MCF 10A (cell line): ENCODE measurements at places on chromosomes 7 and 10.

GRCh38 chr7:119348491-119348890, 924.5 kb upstream of the KCND2 start:
- DNase-seq: no peak

GRCh38 chr10:5812283-5813090, 747 bp downstream of the GDI2 start:
- DNase-seq: peak; percentile 42

GRCh38 chr7:32865448-32866030, 26.0 kb downstream of the KBTBD2 start:
- no peak for DNase-seq

DNA sequence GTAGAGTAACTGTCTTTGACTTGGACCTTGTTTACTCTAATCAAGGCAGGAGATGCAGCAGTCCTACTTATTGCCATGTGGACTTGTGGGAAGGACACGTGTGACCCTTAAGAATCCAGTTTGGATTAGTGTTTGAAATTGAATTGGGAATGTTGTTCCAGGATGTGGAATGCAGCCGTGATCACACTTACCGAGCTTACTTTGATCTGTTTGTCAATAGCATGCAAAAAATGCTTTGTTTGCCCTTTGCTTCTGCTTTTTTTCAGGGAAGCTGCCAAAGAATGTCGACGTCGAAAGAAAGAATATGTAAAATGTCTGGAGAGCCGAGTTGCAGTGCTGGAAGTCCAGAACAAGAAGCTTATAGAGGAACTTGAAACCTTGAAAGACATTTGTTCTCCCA, 84.7 kb downstream of the CREM start:
- no peak for DNase-seq

DNA sequence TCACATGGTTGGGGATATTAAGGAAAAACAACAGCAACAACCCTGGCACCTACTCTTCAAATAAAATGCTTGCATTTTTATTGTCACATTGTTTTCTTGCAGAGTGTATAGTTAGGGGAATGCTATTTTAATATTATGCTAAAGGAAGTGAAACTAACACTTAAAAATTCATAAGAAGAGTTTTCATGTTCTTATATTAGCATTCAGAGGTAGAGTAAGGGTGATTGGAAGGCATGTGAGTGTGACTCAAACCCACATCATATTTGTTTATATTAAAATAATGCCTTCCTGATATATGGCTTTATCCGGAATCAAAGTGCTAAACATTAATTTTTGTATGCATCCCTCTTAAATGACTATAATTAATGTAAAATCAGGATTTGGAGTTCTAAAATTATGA, 59.8 kb upstream of the TES start:
- no peak for DNase-seq

GRCh38 chr7:20219446-20220292, 2.5 kb upstream of the MACC1 start:
- peak; percentile 82 for DNase-seq

- DNase-seq: no peak
Observed at GRCh38 chr7:67435894-67436535, 439.4 kb downstream of the TYW1 start.

DNA sequence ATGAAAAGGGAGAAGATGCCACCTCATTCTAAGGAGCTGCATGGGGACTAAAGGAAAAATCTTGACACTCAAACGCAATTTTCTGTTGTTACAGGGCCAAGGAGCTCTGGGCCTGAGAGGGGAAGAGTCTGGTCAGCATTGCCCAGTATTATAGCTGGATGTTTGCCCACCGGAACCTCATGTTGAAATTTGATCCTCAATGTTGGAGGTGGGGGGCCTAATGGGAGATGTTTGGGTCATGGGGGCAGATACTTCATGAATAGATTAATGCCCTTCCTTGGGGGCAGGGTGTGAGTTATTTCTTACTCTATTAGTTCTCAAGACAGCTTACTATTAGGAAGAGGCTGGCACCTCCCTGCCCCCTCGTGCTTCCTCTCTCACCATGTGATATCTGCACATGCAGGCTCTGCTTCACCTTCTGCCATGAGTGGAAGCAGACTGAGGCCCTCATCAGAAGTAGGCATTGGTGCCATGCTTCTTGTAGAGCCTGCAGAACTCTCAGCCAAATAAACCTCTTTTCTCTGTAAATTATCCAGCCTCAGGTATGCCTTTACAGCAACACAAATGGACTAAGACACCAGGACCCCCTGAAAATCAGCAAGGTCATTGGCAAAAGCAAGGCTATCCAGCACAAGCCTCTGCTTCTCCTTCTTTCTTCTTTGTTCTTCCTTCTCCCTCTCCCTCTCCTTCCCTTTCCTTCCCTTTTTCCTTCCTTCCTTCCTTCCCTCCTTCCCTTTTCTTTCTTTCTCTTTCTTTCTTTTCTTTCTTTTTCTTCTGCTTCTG, 15.1 kb downstream of the GCK start:
- DNase-seq: no peak

- no peak for DNase-seq
Observed at GRCh38 chr7:118708741-118709140, 484.2 kb downstream of the ANKRD7 start.

- DNase-seq: peak; percentile 89
Observed at GRCh38 chr10:86710987-86711512, 42.7 kb downstream of the LDB3 start.

DNA sequence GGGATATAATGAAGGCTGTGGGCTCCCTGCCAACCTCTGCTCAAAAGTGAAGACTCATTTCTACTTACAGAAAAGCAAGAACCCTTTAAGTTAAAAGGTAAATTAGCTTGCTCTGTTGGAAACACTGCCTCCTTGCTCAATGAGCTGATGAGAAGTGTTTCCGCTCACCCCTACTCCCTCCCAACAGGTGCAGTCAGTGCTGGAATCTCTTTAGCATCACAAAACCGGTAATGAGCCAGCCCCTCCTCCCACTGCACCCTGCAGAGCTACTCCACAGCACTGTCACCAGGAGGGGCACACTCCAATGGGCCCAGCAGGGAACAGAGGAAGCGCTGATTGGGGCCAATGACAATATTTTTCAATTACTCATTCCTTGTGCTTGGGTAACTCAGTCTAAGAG, 262.5 kb downstream of the TCERG1L start:
- DNase-seq: no peak

- DNase-seq: no peak
Observed at GRCh38 chr7:73831834-73832651, 1.2 kb downstream of the CLDN4 start.

- peak; percentile 89 for DNase-seq
Observed at GRCh38 chr7:21028186-21028585, 241.5 kb upstream of the SP8 start.

- DNase-seq: no peak
Observed at GRCh38 chr10:109957092-109957797, 33.9 kb upstream of the XPNPEP1 start.
